ENCODE measurements at places on chromosomes 1 and 21. TPM values are rescaled to one million over a fixed set of nuclear protein-coding genes. Genes with fewer than 3 reads are reported as not detected.

Gene FNDC5
- not detected for total RNA-seq

Gene S1PR1
- 305 TPM for total RNA-seq

Gene SELL
- total RNA-seq: 344 TPM

Gene AGTRAP
- 31.5 TPM for total RNA-seq

Gene NIBAN1
- total RNA-seq: 41.6 TPM

Gene TFF2
- not detected for total RNA-seq

DNA sequence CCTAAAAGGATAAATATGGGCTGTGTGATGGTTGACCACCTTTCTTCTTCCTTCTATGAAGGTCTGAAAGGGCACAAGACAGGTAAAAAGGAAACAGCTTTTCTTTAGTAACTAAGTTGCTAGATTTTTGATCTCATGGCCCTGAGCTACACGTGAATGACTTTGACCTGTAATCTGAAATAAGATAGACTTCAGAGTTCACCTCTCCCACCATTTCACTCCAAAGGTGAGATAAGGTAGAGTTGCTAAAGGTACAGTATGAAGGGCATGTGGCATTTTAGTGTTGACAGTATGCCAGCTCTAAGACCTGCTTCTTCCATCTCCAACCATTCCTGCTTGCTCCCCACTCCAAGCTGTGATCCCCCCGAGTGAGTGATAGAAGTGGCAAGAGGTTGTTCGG, 25.8 kb upstream of the C8B start:
- no peak for DNase-seq
- no peaks in the 10 kb centered on the region for H3K36me3 ChIP-seq
- H3K4me3 ChIP-seq: no peak overlapping the region
- no peaks in the 10 kb centered on the region for H3K4me1 ChIP-seq
- H3K27me3 ChIP-seq: no peaks in the 10 kb centered on the region

DNA sequence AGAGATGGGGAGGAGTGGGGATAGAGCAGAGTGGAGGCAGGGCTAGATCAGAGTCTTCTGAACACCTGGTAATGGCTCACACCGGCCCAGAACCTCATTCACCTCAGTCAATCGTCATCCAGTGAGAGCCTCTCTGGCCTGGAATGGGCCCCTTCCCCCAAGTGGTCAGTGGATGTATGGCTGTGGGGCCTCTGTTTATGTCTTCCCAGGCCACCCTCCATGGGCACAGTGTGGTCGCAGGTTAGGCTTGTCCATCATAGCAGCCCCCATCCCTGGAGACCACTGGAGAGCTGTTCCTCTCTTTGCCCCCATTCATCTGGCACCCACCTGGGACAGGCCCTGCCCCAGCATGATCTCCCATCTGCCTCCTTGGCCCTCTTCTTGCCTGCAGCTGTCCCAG, 29.6 kb upstream of the TENT5C start:
- H3K4me1 ChIP-seq: peaks cover 17% of the 10 kb centered on the region
- H3K4me3 ChIP-seq: no peak overlapping the region
- no peak overlapping the region for H3K27ac ChIP-seq
- no peaks in the 10 kb centered on the region for H3K36me3 ChIP-seq
- no peaks in the 10 kb centered on the region for H3K27me3 ChIP-seq

- H3K4me1 ChIP-seq: peaks cover 4% of the 10 kb centered on the region
- no peaks in the 10 kb centered on the region for H3K36me3 ChIP-seq
- peak overlapping the region; percentile 59 for H3K4me3 ChIP-seq
- no peak for DNase-seq
- H3K27ac ChIP-seq: no peak overlapping the region
- no peaks in the 10 kb centered on the region for H3K27me3 ChIP-seq
Observed at GRCh38 chr21:34613679-34614627, 960 bp downstream of the RCAN1 start.

GRCh38 chr1:241638909-241639622, 1.1 kb downstream of the CHML start:
- H3K27ac ChIP-seq: peak overlapping the region; percentile 82
- peaks cover 20% of the 10 kb centered on the region for H3K4me1 ChIP-seq
- H3K27me3 ChIP-seq: no peaks in the 10 kb centered on the region
- no peak for DNase-seq
- no peaks in the 10 kb centered on the region for H3K36me3 ChIP-seq
- H3K4me3 ChIP-seq: peak overlapping the region; percentile 84

GRCh38 chr21:37644636-37645035, 271.6 kb downstream of the KCNJ6 start:
- H3K36me3 ChIP-seq: no peaks in the 10 kb centered on the region
- no peaks in the 10 kb centered on the region for H3K27me3 ChIP-seq
- DNase-seq: no peak
- no peak overlapping the region for H3K4me3 ChIP-seq

- H3K4me1 ChIP-seq: no peaks in the 10 kb centered on the region
- DNase-seq: no peak
- H3K36me3 ChIP-seq: no peaks in the 10 kb centered on the region
- H3K4me3 ChIP-seq: no peak overlapping the region
- H3K27me3 ChIP-seq: peaks cover 6% of the 10 kb centered on the region
- no peak overlapping the region for H3K27ac ChIP-seq
Observed at GRCh38 chr21:45019076-45019886, 55.1 kb upstream of the ADARB1 start.

DNA sequence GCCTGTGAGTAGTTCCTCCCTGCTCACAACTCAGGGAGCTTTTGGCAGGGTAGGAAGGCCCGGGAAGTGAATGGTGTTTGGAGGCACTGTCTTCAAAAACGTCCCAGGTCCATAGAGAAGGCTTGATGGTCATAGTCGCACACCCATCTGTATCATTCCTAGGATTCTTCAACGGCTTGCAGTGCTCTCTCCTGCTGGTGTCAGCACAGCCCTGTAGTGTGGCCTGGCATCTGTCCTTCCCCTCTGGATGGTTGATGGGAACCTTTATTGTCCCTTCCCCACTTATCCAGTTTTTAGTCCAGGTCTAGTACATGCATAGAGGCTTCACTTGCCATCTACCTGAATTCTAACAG, 142.8 kb upstream of the HOOK1 start:
- no peak for DNase-seq
- no peaks in the 10 kb centered on the region for H3K36me3 ChIP-seq
- H3K27me3 ChIP-seq: no peaks in the 10 kb centered on the region
- no peaks in the 10 kb centered on the region for H3K4me1 ChIP-seq
- H3K27ac ChIP-seq: no peak overlapping the region
- H3K4me3 ChIP-seq: no peak overlapping the region

DNA sequence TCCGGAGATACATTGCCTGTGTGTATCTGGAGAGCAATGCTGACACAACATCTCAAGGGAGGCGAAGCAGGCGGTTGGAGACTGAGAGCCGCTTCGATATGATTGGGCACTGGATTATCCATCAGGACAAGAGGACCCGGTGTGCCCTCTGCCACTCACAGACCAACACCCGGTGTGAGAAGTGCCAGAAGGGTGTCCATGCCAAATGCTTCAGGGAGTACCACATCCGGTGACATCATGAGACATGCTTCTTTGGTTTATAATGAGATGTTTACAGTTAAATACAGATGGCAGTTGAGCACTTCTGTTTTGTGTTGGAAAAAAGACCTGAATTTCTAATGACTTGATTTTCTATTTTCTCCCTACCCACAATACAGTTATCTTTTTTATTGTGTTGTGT, 12.1 kb downstream of the PGBD2 start:
- H3K36me3 ChIP-seq: peaks cover 49% of the 10 kb centered on the region
- H3K4me1 ChIP-seq: no peaks in the 10 kb centered on the region
- no peak overlapping the region for H3K27ac ChIP-seq
- H3K4me3 ChIP-seq: no peak overlapping the region
- no peaks in the 10 kb centered on the region for H3K27me3 ChIP-seq

- no peaks in the 10 kb centered on the region for H3K4me1 ChIP-seq
- no peak overlapping the region for H3K27ac ChIP-seq
- H3K27me3 ChIP-seq: no peaks in the 10 kb centered on the region
- no peak for DNase-seq
Observed at GRCh38 chr21:19228226-19228625, 824.6 kb upstream of the TMPRSS15 start.

- no peaks in the 10 kb centered on the region for H3K27me3 ChIP-seq
- no peaks in the 10 kb centered on the region for H3K4me1 ChIP-seq
Observed at GRCh38 chr1:205986861-205987260, 16.3 kb downstream of the RAB7B start.

DNA sequence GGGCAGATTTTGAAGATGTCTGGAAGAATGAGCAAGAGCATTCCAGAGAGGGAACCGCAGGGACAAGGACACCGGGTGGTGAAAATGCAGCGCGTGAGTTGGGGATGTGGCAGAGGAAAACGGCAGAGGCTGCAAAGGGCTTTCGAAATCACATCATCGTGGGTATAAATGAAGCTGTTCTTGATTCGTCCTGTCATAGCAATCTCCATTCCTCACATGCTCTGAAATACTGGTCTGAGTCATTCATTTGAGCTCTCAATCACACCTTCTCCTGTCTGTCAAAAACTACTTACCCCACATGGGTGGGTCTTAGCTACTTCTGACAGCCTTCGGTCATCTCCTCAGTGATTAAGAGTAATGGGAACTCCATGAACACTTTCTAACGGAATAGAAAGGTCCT, 81.5 kb downstream of the ERG start:
- no peaks in the 10 kb centered on the region for H3K36me3 ChIP-seq
- H3K4me1 ChIP-seq: no peaks in the 10 kb centered on the region
- no peak for DNase-seq
- no peaks in the 10 kb centered on the region for H3K27me3 ChIP-seq
- no peak overlapping the region for H3K27ac ChIP-seq

GRCh38 chr1:202130816-202131522, 8.3 kb downstream of the GPR37L1 start:
- no peak overlapping the region for H3K27ac ChIP-seq
- no peaks in the 10 kb centered on the region for H3K4me1 ChIP-seq
- H3K27me3 ChIP-seq: no peaks in the 10 kb centered on the region
- no peak overlapping the region for H3K4me3 ChIP-seq

DNA sequence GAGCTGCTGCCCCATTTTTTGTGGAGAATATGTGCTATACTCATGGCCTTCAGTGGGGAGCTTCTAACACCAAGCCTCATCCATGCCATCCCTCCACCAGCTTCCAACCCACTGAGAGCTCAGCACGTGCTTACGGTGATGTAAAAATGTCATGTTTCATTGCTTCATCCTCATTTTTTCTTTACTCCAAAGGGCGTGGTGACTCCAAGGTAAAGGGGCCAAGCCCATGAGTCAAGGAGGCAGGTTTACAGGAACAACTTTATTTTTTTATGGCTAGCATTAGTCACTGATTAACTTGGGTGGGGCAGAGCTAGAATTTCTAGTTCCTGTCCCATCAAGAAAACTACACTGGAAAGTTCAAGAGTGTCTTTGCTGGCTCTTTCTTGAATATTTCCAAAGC, at the start of gene C1orf226:
TSS of gene C1orf226 (plus strand) at position 346 of the 400 bp plus-strand sequence. CDS start 174 bp downstream, outside the sequence.
- H3K27me3 ChIP-seq: no peaks in the 10 kb centered on the region
- no peak for DNase-seq
- H3K36me3 ChIP-seq: no peaks in the 10 kb centered on the region
- no peak within 1 kb of the TSS for H3K27ac ChIP-seq
- H3K4me3 ChIP-seq: no peak within 1 kb of the TSS

GRCh38 chr1:33336580-33336979, 15.7 kb upstream of the A3GALT2 start:
- no peak overlapping the region for H3K27ac ChIP-seq
- no peaks in the 10 kb centered on the region for H3K36me3 ChIP-seq
- no peak overlapping the region for H3K4me3 ChIP-seq
- H3K27me3 ChIP-seq: no peaks in the 10 kb centered on the region

GRCh38 chr1:209059981-209060380, 523.5 kb upstream of the CAMK1G start:
- no peak overlapping the region for H3K4me3 ChIP-seq
- H3K27me3 ChIP-seq: no peaks in the 10 kb centered on the region
- no peak for DNase-seq
- H3K4me1 ChIP-seq: no peaks in the 10 kb centered on the region
- H3K27ac ChIP-seq: no peak overlapping the region

DNA sequence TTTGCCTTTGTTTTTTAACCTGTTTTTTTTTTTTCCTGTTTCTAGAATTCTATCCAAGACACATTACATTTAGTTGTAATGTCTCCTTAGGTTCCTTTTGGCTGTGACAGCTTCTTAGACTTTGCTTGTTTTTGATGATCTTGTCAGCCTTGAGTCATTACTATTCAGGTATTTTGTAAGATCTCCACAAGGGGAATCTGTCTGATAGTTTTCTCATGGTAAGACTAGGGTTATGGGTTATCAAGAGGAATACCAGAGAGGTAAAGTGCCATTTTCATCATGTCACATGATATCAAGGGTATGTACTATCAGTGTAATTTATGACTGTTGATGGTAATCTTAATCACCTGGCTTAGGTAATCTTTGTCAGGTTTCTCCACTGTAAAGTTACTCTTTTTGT, 99.1 kb upstream of the GFI1 start:
- no peak for DNase-seq
- H3K27ac ChIP-seq: no peak overlapping the region
- H3K4me1 ChIP-seq: peaks cover 27% of the 10 kb centered on the region
- no peaks in the 10 kb centered on the region for H3K36me3 ChIP-seq
- H3K27me3 ChIP-seq: no peaks in the 10 kb centered on the region

- H3K36me3 ChIP-seq: peaks cover 12% of the 10 kb centered on the region
- no peaks in the 10 kb centered on the region for H3K27me3 ChIP-seq
- no peaks in the 10 kb centered on the region for H3K4me1 ChIP-seq
- DNase-seq: no peak
- no peak overlapping the region for H3K4me3 ChIP-seq
Observed at GRCh38 chr1:45573231-45573804, 10.5 kb upstream of the NASP start.

DNA sequence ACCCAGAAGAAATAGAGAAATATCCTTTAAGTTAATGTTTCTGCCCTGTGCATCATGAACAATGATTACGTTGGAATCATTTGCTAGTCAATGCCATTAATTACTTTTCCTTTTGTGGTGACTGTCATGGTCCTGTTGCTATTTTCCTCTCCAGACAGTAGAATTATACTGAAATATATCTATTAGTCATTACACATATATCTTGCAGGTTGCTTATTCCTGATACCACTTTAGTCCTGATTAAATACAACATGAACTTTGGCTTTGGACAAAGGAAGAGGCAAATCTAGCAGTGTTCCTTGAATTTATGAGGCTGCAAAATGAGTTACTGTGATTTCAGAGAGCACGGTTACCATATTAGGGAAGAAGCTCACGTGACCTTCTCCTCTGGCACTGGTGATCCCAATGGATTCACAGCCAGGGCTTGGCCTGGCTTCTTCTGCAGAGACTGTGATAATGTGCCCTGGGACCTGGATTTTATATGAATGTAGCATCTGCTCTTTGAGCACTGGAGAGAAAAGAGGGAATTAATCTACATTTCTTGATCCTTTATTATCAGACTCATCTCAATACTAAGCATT, 12.4 kb upstream of the KRTAP19-8 start:
- no peaks in the 10 kb centered on the region for H3K4me1 ChIP-seq
- no peak overlapping the region for H3K27ac ChIP-seq
- no peak overlapping the region for H3K4me3 ChIP-seq
- no peaks in the 10 kb centered on the region for H3K27me3 ChIP-seq
- H3K36me3 ChIP-seq: no peaks in the 10 kb centered on the region

GRCh38 chr1:92505015-92505692, 18.4 kb upstream of the GFI1 start:
- no peak overlapping the region for H3K4me3 ChIP-seq
- no peaks in the 10 kb centered on the region for H3K36me3 ChIP-seq
- H3K27me3 ChIP-seq: no peaks in the 10 kb centered on the region

GRCh38 chr1:199463521-199464127, 563.9 kb upstream of the NR5A2 start:
- H3K4me3 ChIP-seq: no peak overlapping the region
- no peaks in the 10 kb centered on the region for H3K36me3 ChIP-seq
- H3K27me3 ChIP-seq: no peaks in the 10 kb centered on the region
- no peaks in the 10 kb centered on the region for H3K4me1 ChIP-seq
